ENCODE measurements at places on chromosomes 2 and 18.

DNA sequence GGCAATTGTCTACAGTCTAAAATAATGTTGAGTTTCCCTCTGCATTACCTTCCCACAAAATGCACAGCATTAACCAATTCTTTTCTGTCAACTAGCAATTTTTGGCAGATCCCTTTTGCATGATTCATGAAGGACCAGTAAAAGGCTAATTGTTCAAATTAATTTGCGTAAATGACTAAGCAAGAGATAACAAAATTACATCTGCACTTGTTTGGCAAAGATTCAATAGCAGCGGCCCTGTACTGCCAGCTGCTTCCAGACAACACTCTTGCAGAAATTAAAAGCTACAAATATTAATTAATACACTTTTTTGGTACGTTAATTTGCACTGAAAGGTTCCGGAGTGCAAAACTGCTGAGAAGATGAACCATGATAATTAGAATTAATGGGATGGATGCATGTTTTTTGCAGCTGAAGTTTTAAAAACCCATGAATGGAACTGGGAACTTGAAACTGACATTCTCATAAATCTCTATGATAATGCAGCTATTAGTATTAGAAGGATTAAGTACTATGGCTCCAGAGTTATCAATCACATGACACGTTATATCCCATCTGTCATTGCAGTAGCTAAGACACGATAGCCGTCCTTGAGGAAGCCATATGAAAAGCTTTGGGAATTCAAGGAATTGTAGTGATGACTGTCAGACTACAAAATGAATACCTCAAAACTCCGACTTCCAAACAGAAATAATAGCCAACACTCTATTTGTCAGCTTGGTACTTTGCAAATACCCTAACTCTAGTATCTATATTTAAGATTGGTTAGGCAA is 1268.3 kb upstream of the ACVR2A start:
- DNase-seq = no peak

DNA sequence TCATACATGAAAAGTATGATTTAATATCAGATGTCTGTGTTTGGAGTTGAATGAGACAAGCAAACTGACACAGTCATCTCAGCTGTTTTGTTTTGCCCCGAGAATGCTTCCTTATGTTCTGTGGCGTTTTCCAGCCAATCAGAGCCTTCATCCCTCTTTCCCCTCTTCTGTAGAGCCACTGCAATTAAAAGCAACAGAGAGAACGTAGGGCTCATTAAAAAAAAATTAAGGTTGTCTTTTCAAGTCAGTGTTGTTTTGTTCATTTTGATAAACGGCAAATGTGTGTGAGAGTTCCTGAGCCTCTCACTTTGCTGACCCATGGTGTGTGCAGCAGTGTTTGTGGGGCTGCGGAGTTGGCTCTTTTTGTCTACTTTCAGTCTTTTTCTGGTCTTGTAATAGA is 216.0 kb downstream of the FHOD3 start:
- DNase-seq = no peak

- no peak for DNase-seq
Measured at GRCh38 chr2:232874677-232875223, 4.7 kb downstream of the SNORC start.

- DNase-seq = no peak
Measured at GRCh38 chr18:9325716-9326115, 8.9 kb upstream of the TWSG1 start.

DNA sequence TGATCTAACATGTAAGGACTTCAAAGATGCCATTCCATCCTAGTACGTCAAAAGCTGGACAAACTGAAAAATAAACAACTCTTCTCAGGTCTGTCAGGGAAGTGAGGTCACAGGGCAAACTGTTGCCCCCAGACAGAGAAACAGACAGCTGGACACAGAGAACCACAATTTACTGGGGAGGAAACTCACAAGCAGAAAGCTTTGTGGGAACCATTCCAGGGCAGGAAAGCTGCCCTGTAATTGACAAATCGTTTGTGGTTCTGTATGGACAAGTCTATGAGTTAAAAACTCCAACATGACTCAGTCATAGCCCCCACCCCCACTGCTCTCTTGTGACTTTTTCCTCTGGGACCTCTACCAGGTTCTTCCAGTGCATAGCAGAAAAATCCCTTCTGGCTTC is 28.4 kb downstream of the MCEE start:
- no peak for DNase-seq

DNA sequence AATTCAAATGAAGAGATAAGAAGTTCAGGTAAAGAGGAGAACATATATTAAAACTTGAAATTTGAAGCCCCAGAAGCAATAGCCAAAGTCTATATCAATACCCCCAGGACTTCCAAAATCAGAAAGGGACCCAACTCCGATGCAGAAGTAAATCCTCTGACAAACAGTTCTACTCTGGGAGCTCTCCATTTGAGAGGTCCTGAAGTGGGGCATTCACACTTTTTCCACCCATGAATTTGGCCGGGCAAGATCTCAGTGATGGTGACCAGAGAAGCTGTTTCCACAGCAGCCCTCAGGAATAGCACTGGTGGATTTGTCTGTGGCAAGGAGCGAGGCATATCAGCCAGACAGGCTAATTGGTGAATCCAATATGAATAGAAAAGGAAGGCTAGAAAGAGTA is 313.6 kb upstream of the MC4R start:
- no peak for DNase-seq

- no peak for DNase-seq
Measured at GRCh38 chr2:189171956-189172609, 7.5 kb downstream of the COL5A2 start.

GRCh38 chr18:9032519-9032918 is 70.0 kb upstream of the NDUFV2 start:
- no peak for DNase-seq

DNA sequence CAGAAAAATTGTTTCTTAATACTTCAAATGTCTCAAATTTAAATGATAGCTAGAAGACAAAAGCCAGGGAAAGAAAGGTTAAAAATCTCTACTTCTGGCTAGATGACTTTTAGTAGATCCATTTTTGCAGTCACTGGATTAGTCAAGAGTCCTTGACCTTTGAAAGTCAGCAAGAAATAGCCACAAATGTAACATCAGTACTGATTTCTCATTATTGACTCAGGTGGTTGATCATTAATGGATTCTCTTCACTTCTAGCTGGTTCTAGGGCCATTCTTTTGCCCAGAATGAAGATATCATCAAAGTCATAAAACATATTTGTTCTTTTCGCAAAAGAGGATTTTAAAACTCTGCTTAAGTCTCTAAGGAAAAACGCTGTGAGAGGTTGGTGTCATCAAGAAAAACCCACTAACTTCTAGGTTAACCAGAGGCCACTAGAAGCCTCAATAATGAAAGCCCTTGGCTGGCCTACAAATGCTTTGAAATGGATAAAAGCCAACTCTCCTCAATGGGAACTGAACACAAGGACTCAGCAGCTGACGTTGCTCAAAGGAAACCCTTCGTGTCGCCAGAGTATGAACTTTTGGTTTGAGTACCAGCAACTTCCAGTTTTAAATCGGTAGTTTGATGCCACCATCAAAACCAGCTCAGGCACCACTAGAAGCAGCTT is 66.3 kb downstream of the IRS1 start:
- no peak for DNase-seq

DNA sequence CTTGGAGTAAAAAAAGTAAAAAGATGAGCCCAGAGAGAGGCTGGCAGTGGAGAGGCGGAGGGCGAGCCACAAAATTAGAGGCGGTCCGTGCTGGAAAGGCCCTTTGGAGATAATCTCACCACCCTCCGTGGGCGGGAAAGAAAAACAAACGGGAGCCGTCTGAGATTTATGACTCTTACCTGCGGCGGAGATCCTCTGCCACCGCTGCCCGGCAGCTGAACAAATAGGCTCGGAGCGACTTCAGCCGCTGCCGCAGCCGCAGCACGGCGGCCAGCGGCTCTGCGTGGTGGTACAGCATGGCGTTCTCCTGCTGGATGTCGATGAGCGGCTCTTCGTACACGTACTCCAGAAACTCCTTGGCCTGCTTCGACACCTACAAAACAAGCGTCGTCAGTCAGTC is 94.6 kb downstream of the PLEKHM3 start:
- DNase-seq = no peak

GRCh38 chr2:41884718-41885117 is 163.1 kb upstream of the PKDCC start:
- no peak for DNase-seq

DNA sequence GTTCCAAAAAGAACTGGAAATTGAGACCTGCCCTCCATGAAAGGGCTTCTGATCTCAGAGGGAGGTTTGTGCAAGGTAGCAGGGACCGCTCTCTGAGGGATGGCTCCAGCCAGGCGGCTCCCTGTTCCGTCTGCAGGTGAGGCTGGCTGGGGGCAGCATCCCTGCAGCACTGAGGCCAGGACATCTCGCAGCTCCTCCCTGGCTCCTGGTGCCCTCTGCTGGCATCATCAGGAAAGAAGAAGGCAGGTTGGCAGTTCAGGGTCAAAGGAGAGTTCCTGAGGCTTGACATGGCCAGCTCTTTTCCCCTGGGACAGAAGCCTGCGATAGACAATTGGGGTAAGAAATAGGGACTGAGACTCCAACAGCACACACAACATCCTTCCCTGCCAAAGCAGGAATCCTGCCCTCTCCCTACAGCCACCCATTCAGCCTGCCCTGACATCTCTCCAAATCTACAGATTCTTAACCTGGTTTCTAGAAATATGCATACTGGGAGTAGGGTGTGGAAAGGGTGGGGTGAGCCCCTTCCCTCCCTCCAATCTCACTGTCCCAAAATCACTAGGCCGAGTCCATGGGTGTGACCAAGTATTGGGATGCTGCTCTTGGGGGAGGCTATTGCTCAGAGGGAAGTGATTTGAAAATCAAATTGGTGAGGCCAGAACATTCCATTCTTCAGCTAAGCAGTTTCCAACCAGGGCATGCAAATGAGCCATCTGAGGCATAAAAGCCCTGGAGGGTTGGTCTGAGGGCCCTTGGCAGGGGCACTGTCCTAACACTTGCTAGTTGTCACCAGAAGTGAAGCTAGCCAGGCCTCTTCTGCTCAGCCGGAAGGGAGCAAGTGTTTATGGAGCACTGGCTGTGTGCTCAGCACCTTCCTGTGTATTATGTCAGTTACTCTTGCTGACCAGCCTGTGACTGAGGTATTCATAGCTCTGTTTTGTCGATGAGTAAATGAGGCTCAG is 185.4 kb downstream of the TFCP2L1 start:
- DNase-seq = no peak

- no peak for DNase-seq
Measured at GRCh38 chr2:206040525-206040924, 45.4 kb downstream of the INO80D start.

DNA sequence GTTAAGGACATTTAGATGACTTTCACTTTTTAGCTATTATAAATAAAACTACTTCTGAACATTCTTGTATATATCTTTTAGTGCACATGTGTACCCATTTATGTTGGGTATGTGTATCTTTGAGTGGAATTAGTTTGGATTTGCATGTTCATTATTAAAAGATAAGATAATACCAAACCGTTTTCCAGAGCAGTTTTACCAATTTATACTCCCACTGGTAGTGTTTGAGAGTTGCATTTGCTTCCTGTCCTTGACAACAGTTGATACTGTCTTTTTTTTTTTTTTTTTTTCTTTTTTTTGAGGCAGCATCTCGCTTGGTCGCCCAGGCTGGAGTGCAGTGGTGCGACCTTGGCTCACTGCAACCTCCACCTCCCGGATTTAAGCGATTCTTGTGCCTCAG is 23.3 kb downstream of the SLC30A6 start:
- no peak for DNase-seq

- DNase-seq = no peak
Measured at GRCh38 chr2:23550553-23550952, 165.6 kb downstream of the KLHL29 start.

DNA sequence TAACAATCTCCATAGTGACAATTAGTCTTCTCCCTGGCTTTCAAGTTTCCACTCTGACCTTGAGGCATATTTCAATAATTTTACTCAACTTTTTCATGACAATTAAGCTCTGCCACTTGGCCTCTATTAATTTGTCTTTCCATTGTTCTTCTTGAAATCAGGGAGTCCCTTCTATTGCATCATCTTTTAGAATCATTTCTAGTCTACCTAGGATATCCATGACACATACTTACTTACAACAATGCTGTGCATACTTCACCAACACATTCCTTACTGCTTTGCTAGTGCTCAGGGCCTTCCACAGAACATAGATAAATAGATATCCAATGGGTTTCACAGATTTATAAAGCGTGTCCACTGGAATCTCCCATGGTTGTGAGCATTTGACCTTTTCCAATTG is 331.5 kb upstream of the LRP1B start:
- no peak for DNase-seq

DNA sequence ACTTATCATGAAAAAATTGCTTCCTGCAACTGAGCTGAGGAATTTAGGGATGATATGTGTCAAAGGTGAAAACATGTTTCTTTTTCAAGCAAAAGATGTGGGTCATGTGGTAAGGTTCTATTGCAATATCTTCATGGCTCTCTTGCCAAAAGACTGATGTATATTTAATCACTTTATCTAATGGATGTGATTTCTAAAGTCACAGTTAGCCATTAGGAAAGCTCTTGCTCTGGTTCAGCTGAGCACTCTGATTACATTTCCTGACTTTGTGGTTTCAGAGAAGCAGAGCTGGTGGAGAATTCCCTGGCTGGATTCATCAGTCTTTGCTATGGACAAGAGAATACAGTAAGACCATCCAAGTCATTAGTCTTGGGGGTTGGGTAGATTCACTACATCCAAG is 24.4 kb downstream of the SCN9A start:
- no peak for DNase-seq

DNA sequence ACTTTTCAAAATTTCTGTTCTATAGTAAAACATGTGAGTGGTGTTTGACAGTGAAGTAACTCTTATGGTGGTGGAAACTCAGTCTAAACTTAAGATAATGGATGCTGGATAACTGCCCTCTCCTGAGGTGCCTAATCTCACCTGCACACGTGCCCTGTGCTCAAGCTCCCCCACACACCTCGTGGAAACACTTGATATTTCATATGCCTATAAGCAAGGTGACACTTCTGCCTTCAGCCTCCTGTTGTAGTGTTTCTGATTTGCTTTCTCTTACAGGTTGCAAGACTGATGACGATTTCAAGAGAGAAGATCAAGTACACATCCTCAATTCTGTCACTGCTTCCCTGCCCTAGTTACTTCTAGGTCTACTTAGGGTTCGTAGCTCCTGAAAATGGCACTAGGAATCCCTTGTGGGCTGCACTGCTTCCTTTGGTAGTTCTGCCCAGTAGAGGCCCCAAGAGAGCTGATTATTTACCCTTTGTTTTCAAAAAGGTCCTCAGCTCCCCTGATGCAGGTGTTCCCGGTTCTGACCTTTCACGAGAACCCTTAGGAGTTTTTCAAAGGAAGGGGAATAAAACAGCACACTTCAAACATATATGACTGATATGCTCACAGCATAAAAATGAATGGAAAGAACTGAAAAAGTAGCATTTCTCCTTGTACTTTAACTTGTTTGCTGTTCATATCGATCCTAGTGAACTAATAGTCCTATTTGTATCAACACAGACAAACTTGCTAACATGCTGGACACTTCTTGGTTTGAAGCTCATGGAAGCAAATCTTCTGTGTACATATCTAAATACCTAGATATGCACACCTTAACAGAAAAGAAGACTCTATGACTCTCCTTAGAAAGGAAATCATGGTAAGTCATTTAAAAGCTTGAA is 6.7 kb downstream of the CAVIN2 start:
- DNase-seq = no peak

All from stimulated activated CD8-positive, alpha-beta memory T cell treated with anti-CD3 and anti-CD28 coated beads, Interleukin-7, amount 100 ng/mL, for 1 hour (primary cell).